Bronchial epithelial cell (primary cell): ENCODE measurements at places on chromosomes 7 and 10. TPM values are rescaled to one million over a fixed set of nuclear protein-coding genes. Genes with fewer than 3 reads are reported as not detected.
A peak's percentile ranks its signal among the peaks of the same experiment; 100 is the strongest.

- peak; percentile 65 for DNase-seq
Observed at GRCh38 chr7:79272066-79272669, 181.3 kb downstream of the MAGI2 start.

DNA sequence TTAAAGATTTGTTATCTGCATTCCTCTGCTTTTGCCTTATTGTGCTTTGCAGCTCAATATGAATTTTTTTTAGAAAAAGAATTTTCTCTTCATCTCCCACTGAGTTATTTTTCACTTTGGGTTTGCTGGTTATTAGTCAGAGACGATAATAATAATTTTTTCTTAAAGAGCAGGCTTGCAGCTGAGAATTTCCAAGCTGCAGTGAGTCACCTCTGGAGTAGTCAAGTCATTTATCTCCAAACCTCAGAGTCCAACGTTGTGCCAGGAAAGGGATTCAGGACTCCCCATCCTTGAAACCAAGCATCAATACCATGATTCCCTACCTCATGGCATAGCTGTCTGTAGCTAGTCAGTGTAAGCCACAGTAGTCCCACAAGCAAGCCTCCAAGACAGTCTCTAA is 15.2 kb upstream of the EGR2 start:
- no peak for DNase-seq

DNA sequence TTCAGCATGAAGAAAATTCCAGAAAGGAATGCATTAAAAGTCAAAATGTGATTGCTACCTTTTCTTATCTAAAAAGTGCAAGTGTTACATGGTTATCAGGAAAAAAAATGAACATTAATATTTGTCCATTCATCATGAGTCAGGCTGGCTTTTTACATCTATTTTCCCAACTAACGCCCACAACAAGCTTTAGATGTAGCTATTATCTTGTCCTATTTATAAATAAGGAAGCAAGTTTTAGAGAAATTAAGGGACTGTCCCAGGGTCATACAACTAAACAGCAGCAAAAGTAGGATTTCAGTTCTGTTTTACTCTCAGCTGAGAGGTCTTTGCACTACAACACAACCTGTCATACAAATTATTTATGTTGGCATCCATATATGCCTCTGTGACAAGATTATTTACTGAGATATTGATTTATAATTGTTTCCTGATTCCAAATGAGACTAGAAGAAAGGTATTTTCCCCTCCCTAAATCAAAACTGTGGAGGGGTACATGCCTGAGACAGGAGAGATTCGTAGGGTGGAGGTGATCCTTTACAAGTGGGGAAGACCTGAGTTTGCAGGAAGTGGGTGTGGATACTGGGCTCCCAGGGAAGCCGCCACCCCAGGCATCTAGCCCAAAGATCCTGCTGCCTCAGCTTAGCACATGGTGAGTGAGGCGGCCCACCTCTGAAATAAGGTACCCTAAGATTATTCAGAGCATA is 57.2 kb upstream of the ARID5B start:
- no peak for DNase-seq

- DNase-seq, result no peak
Observed at GRCh38 chr10:75935650-75936400, 504.4 kb downstream of the LRMDA start.

MEST gene
- 6.4 and 11.8 TPM in 2 replicates for total RNA-seq
